ENCODE measurements at places on chromosomes 3 and 15. TPM values are rescaled to one million over a fixed set of nuclear protein-coding genes. Genes with fewer than 3 reads are reported as not detected.

The UPK1B gene
- not detected for total RNA-seq

The CCDC80 gene
- total RNA-seq: 17.3 TPM

The FOXB1 gene
- total RNA-seq: not detected

The ITIH1 gene
- total RNA-seq: not detected

The CCRL2 gene
- 0.26 TPM for total RNA-seq

The NEDD4 gene
- 32.7 TPM for total RNA-seq

The APOD gene
- total RNA-seq: 13.5 TPM

The CAMK2N2 gene
- total RNA-seq: not detected

The TMEM44 gene
- 36.2 TPM for total RNA-seq

The MST1 gene
- total RNA-seq: 1.8 TPM

The GORASP1 gene
- 27.1 TPM for total RNA-seq

The GOLGA8K gene
- 0.26 TPM for total RNA-seq

The SIAH2 gene
- 9.9 TPM for total RNA-seq

The MESP2 gene
- not detected for total RNA-seq

The STRIT1 gene
- not detected for total RNA-seq

The GJD2 gene
- total RNA-seq: not detected

The PTPN23 gene
- total RNA-seq: 14.2 TPM

The MKRN2 gene
- 26.8 TPM for total RNA-seq

The AMIGO3 gene
- not detected for total RNA-seq

The FETUB gene
- not detected for total RNA-seq

The UROC1 gene
- under 0.01 TPM for total RNA-seq

The TICRR gene
- total RNA-seq: 0.69 TPM

The CNTN4 gene
- 0.17 TPM for total RNA-seq

The PLSCR2 gene
- total RNA-seq: not detected

The KLHL6 gene
- 0.26 TPM for total RNA-seq

The IL17RD gene
- 1.0 TPM for total RNA-seq

The ITGA11 gene
- 13.9 TPM for total RNA-seq

The HES1 gene
- 84.6 TPM for total RNA-seq

The CCDC33 gene
- total RNA-seq: not detected

The CHRNA5 gene
- total RNA-seq: 3.6 TPM

The LRRC31 gene
- total RNA-seq: not detected

The KBTBD12 gene
- total RNA-seq: not detected

The TM4SF4 gene
- 0.34 TPM for total RNA-seq

The NOX5 gene
- under 0.01 TPM for total RNA-seq

The ECE2 gene
- not detected for total RNA-seq

The TLR9 gene
- not detected for total RNA-seq

The LCMT2 gene
- 4.6 TPM for total RNA-seq

The OSTN gene
- total RNA-seq: not detected

The CD200 gene
- total RNA-seq: 4.7 TPM

The IQCF5 gene
- total RNA-seq: not detected

The RFTN1 gene
- total RNA-seq: 25.2 TPM

The SLC2A2 gene
- not detected for total RNA-seq

The DAPK2 gene
- total RNA-seq: 4.7 TPM

The ATP8B4 gene
- 1.5 TPM for total RNA-seq

The GPR156 gene
- total RNA-seq: under 0.01 TPM

The SLC28A1 gene
- not detected for total RNA-seq

The CFAP100 gene
- total RNA-seq: not detected

The ARRDC4 gene
- 1.1 TPM for total RNA-seq

The BCL2A1 gene
- total RNA-seq: 0.09 TPM

The ALG1L2 gene
- total RNA-seq: not detected

The SYNPR gene
- total RNA-seq: not detected

The SYNM gene
- total RNA-seq: 86.0 TPM

The FBXW12 gene
- not detected for total RNA-seq

The STRA6 gene
- not detected for total RNA-seq

The ATP13A5 gene
- total RNA-seq: not detected

The RBPMS2 gene
- 0.09 TPM for total RNA-seq

The LRRN1 gene
- not detected for total RNA-seq

The NPAP1 gene
- not detected for total RNA-seq

Data from dermis lymphatic vessel endothelial cell (primary cell).